Smooth muscle cell of the brain vasculature (primary cell): ENCODE measurements at places on chromosomes 6 and 20.

- no peak for DNase-seq
Measured at GRCh38 chr20:10670501-10671220, 3.1 kb downstream of the JAG1 start.

DNA sequence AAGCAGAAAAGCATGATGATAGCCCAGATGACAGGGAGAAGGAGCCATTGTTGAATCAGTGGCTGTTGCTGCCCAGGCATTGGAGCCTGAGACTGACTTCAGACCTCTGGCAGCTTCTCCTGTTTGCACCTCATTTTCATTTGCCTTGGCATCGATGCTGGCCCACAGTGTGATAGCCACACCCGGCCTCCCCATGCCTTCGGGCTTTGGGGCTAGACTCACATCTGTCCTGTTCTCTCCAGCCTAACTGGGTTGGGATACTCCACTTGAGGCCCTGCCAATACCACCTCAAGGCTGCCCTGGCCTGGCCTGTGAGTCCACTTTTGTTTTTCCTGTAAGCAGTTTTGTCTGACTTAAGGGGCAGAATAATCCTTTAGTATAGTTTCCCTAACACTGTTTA lies 140.4 kb downstream of the UST start:
- no peak for DNase-seq

DNA sequence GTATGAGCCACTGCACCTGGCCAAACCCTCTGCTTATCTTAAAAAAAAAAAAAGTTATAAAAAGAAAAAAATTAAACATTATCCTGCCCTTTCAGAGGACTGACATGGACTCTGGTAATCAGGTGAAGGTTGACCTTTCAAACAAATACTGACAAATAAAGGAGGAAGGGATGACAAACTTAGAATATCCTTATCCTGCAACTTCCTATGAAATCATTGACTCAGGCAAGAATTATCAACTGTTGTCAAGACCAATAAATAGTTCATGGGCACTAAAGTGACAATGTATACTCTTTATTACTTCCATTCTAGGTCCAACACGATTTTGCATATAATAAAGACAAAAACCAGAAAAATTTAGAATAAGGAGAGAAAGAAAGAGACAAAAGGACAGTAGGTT lies 117.9 kb downstream of the KIF16B start:
- DNase-seq: no peak

DNA sequence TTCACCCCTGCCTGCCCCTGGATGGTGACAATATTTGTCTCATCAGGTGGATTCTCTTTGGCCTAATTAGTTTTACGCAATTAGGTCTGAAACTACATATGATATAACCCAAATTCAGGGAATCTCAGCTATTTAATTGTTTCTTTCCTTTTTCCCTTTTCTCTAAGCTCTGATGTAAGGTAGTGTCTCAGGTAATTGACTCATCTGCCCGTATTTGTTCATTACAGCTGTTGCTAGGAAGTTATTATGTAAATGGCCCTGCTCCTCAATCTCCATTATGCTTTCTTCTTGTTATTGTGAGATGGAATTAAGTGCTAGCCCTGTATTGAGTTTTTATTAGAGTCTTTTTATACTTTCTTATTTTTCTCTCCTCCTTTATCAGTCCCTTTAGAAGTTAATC lies 378.2 kb upstream of the ARID1B start:
- DNase-seq: no peak

DNA sequence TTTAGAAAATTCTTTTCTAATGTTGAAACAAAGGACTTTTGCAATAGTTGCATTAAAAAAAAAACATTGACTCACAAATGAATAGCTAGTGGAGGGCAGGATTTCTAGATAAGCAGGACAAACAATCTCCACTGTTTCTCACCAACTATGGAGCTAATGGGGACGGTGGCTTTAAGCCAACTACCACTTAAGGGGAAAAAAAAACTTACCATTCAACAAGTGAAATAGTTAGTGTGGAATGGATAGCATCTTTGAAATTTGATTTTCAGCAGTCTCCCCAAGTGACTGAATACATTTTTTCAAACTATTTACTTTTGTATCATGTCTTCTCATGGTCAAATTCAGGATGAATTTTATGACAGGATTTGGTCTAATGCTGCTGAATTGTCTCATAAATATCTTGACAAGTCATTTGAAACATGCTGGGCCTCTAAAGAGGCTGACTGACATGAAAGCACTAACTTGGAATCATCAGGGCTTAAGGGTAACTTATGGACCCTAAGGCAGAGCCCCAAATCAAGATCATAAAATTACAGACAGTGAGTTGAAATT lies 100.5 kb downstream of the EYA4 start:
- no peak for DNase-seq

- DNase-seq: no peak
Measured at GRCh38 chr6:7142918-7143475, 35.2 kb downstream of the RREB1 start.

DNA sequence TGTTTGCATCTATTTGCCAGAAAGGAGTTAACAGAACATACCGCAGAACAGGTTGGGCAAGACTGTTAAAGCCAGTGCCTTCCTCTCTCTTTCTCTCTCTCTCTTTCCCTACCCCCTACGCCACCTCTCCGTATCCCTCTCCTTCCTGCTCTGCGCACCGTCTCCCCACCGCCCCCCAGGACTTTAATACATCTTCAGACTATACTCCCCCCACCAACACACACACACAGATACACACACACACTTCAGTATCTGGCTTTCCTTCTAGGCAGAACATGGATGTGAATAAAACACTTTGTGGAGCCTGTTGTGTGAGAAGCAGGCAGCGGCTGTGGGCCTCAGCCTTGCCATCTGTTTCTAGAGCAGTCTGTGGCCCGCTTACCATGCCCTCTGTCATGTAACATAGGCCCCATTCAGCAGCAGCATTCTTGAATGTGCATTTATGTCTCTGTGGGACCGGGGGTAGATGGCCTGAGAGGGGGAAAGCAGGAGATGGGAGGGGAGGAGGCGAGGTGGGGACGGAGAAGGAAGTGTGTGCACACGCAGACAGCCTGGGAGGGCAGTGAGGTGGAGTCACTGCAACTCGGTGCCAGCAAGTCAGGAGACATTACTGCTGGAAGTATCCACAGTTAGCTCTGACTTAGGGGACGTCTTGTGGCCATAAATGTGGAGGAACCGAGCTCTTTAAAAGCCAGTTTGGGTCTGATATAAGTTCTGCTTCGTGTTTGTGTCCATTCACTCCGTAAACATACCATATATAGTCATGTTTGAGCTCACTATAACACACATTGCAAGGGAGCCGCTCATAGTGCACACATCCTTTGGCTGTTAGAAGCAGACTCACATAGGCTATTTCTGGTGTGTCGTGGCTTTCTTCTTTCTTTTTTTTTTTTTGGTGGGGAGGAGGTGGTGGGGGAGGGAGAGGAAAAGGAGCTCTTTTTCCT lies 38.4 kb downstream of the RREB1 start:
- no peak for DNase-seq

- DNase-seq: peak; percentile 36
Measured at GRCh38 chr6:82045965-82046756, 201.4 kb downstream of the IBTK start.

DNA sequence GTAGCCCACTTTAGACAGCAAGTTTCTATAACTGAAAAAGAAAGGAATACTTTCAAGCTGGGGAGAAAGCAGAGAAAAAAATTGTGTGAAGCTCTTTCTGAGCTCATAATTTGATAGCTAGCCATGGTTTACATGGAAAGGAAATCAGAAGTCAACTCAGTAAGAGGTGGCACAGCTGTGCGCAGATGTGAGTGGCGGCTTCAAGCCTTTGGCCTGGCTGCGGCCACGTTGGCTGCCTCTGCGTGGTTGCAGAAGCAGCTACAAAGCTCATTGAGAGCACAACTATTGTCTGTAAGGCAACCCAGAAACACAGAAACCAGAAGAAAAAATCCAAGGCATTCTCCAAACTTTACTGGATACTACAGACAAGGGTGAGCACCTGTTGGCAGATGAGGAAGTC lies 136.9 kb downstream of the SASH1 start:
- DNase-seq: no peak

DNA sequence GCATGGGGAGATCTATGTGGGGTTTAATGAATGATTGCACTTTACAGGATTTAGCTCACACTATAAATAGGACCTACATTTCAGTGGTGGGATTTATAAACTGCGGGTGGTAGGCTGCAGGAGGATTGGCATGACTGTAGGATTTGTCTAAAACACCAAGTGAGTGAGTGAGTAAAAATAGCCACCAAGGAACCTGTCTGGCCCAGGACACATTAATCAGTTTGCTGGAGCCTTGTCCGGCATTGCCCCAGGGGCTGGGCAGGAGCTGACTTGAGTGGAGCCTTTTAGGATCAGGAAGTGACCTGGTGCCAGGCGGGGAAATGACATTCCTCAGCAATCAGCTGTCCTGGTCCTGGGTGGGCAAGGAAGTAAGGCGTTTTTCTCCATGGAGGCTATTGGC lies 278.7 kb upstream of the PRND start:
- no peak for DNase-seq

DNA sequence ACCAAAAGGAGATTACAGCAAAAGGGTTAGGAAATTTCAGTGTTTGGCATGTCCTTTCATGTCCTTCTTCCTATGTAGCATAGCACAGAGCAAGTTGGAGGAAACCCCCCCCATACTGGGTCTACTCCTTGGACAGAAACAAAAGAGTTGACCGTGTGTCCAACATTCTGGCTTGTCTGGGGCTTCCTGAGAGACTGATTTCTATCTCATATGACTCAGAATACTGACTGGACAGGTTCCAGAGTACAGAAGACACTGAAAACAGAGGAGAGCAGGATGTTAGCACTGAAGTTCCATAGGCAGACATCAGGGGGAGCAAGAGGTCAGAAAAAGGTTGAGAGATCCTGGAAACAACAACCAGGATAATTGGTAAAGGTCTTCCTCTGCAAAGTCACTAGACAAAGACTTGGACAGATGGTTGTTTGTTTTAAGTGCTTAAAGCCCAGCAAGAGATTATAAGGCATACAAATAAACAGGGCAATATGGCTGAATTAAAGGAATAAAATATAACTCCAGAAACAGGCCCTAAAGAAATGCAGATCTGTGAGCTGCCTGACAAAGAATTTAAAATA lies 48.4 kb downstream of the USP49 start:
- DNase-seq: peak; percentile 68

DNA sequence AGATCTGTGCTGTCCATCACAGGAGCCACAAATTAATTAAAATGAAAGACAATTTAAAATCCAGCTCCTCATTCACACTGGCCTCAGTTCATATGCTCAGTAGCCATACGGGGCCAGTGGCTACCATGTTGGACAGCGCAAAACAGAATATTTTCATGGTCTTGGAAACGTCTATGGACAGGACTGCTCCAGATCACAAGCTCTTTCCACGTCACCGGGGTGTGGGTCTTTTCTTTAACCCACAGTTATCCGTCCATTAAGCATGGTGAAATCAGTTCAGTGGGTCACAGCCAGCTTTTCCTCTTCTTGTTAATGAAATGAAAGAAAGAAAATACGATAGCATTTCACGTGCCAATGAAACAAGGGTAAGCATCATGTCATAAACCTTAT lies 24.1 kb downstream of the GFOD1 start:
- DNase-seq: no peak

GRCh38 chr20:49045440-49046086 lies 549 bp upstream of the CSE1L start:
- no peak for DNase-seq

DNA sequence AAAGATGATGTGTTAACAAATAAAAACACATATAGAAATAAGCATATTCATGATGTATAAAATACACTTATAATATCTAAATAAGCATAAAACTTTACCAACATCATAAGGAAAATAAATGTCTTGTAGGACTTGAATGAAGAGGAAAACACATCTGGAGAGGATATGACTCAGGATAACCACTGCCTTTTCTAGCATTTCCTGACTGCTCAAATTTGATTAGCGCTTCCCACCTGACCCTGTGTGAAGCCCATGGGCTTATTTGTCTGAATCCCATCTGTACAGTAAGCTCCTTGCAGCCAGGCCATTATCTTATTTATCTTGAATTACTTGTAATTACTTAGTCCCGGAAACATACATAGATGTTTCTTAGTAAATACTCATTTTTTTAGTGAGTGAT lies 608.6 kb downstream of the COL12A1 start:
- DNase-seq: no peak

DNA sequence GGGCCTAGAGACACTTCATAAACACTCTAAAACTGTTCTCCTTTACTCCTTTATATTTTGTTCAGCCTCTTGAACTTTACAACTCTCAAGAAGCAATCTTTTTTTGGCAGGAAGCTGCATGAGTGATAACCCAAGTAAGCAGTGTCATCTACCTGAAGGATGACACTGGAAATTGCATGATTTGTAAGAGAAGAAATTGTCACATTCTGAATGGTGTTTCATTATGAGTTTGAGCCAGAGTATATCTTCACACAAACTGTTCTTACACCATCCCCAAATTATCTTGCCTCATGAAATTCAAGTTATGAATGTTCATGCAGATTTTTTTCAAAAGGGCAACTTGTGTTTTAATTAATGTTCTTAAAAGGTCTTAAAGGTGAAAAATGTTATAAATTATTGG lies 799.3 kb downstream of the TBC1D32 start:
- DNase-seq: no peak

DNA sequence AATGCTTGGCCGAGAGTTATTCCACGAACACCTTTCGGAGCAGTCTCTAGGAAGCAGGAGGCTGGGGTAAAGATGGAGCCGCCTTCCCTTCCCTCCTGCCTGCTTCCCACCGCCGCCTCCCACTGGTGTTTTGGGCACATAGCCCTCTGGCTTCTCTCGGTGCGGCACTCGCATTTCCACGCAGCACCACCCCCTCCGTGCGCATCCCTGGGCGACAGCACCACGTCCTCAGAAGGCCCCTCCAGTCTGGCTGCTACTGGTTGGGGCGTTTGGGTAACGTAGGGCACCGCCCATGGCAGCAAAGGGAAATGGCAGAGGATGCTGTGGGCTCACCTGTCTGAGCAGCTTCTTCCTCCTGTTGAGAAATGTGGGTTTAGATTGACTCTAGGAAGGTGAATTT lies 2.4 kb downstream of the COL20A1 start:
- no peak for DNase-seq

- no peak for DNase-seq
Measured at GRCh38 chr6:161342039-161342438, 68.2 kb upstream of the AGPAT4 start.

- no peak for DNase-seq
Measured at GRCh38 chr6:11224966-11225463, 7.5 kb downstream of the NEDD9 start.

- DNase-seq: no peak
Measured at GRCh38 chr6:41963371-41963770, 21.8 kb upstream of the CCND3 start.
